ENCODE measurements at places on chromosomes 1 and 21. TPM values are rescaled to one million over a fixed set of nuclear protein-coding genes. Genes with fewer than 3 reads are reported as not detected.

- DNase-seq, result no peak
These were observed 30.3 kb downstream of the IGSF21 start for GRCh38 chr1:18137759-18138345.

The PRKAA2 gene
- 1.4 TPM for total RNA-seq

DNA sequence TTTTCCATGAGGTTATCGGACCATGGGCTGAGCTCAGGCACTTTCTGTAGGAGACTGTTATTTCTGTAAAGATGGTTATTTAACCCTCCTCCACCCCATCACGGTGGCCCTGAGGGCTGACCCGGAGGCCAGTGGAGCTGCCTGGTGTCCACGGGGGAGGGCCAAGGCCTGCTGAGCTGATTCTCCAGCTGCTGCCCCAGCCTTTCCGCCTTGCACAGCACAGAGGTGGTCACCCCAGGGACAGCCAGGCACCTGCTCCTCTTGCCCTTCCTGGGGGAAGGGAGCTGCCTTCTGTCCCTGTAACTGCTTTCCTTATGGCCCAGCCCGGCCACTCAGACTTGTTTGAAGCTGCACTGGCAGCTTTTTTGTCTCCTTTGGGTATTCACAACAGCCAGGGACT is 2.6 kb upstream of the CCDC28B start:
- no peak for DNase-seq

The XCL1 gene
- not detected for total RNA-seq

- DNase-seq, result no peak
These were observed 37.4 kb downstream of the XCL1 start for GRCh38 chr1:168613691-168614231.

The SYT2 gene
- under 0.01 TPM for total RNA-seq

- DNase-seq, result peak; percentile 81
These were observed 277.8 kb downstream of the LTN1 start for GRCh38 chr21:28714777-28715464.

Data from IMR-90 (cell line).